Stimulated activated CD8-positive, alpha-beta memory T cell treated with anti-CD3 and anti-CD28 coated beads, Interleukin-4, amount 100 ng/mL, for 24 hours (primary cell): ENCODE measurements at places on chromosomes 11 and 22.

DNA sequence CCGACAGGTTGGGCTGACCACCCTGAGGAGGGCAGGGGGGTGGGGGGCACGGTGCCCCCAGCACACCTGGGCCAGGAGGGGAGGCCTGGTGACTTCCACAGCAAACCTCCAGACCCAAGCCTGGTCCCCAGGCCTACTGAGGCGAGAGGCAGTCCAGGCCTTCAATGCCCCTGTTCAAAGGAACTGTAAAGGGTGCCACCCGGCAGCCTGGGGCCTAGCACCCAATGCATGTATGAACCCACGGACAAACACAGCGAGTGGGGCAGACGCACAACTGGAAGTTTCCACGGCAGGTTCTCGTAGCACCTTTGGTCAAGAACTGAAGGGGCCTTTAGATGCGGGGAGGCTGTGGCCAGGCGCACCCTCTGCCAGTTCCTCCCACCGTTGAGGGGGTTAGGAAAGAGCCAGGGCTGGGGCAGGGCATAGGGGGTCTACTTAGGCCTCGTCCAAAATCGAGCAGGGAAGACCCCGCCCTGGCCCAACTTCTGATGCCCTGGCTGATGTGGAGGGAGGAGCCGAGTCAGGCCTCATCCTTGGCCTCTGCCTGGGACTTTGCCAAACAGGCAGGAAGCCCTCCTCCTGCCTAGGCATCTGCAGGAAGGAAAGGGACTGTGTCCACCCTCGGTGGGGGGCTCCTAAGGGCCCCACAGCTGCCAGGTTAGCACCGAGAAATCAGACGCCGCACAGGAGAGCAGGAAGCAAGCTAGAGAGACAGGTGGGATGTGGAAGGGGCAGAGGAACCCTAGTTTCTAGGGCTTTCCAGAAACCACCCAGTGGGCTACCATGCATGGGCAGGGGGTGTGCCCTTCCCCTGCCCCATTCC lies 6.6 kb downstream of the CBX6 start:
- DNase-seq: no peak

DNA sequence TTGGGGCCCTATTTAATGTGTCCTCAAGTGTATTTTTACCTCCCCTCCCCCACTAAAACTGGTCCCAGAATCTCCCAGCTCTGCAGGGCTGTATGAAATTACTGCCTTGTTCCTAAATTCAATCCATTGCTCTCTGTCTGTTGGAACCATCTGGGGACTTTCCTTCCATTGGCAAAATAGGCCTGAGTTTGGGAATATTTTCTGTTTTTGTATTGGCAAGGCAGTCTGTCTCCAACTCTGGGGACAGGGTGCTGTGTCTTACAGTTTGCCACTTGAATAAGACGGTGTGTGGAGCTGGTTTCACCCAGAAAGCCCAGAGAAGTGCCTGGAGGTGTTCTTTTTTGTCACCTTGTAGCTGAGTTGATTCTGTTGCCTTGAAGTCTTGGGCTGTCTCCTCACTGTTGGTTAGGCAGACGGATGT lies 1.3 kb downstream of the PACS1 start:
- no peak for DNase-seq

DNA sequence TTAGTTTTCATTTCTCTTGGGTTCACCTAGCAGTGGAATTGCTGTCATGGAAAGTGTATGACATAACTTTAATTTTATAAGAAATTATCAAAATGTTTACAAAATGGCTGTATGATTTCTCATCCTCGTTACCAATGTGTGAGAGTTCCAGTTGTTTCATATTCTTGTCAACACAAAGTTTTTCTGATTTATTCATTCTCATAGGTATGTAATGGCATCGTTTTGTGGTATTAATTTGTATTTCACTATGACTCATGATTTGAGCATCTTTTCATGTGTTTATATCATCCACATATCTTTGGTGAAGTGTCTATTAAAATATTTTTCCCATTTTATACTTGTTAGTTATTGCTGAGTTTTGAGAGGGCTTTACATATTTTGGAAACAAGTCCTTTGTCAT lies 5.5 kb downstream of the FAM111B start:
- no peak for DNase-seq

DNA sequence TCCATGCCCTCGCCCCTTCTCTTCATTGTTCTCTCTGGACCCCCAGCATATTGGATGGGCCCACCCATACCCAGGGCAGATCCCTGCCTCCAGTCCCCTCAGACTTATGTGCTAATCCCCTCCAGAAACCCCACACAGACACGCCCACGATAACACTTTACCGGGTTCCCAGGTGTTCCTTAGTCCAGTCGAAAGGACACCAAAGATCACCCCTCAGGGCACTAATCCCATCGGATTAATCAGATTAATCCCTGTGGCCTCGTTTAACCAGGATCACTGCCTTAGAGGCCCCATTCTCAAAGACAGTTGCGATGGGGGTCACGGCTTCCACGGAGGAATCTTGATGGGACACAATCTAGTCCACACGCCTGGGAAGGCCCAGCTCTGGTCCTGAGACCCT lies 80.8 kb downstream of the SHANK2 start:
- DNase-seq: no peak

- no peak for DNase-seq
These were observed 130.1 kb upstream of the SYN3 start for GRCh38 chr22:33188326-33188725.

- no peak for DNase-seq
These were observed 25.0 kb downstream of the SWAP70 start for GRCh38 chr11:9688716-9689511.
